Epithelial cell of esophagus (primary cell): ENCODE measurements at places on chromosomes 6 and 20.
A peak's percentile ranks its signal among the peaks of the same experiment; 100 is the strongest.

- no peak for DNase-seq
Measured at GRCh38 chr6:378090-378957, 13.2 kb upstream of the IRF4 start.

GRCh38 chr6:53159558-53159957, 10.9 kb upstream of the GCM1 start:
- peak; percentile 80 for DNase-seq

DNA sequence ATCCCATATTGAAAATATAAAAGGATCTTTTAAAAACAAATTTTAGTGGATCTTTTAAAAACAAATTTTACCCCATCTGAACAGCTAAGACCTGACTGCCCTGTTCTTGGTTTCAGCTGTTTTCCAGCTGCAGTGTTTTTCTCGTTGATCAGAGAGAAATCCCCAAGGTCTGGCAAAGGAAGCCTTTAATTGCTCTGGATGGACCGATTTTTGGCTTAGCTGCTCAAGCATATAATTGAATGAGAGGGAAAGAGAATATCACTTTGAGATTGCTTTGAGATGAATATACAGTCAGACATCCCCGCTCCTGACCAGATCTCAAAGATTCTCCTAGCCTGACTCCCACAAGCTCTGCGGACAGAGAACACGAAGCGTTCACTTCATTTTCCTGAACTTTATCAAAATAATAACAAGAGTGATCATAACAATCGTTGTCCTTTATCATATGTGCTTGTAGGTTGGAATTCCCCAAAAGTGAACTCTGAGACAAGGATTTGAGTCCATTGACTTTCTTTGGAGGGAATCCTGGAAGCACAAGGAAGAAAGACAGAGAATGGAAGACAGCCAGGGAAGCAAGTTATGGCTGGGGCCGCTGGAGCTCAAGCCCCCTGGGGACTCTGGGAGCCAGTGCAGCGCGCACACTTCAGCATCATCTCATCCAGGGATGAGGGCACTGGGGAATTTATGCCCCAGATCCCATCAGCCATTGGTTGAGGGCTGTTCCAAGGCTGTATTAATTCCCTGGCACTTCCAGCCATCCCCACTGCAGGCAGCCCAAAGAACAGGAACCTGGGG, 101.3 kb downstream of the SNX5 start:
- DNase-seq: no peak

GRCh38 chr6:85469276-85470022, 19.6 kb downstream of the NT5E start:
- no peak for DNase-seq

- no peak for DNase-seq
Measured at GRCh38 chr20:50534567-50534966, 24.4 kb downstream of the PTPN1 start.

DNA sequence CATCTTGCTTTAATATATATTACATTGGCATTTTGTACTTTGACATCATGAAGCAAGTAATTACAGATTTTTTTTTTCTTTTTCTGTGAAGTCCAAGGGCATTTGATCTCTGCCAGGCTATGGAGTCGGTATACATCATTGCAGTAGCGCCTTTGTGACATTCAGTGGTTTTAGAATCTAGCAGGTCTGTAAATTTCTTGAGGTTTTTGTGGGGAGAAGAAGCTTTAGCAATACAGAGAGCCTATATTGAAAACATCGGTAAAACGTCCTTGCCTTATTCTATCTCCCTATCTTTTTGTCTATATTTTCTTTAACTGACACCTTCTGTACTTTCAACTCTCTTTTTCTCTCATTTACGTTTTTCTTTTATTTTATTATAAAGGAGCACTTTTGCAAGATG, 47.2 kb downstream of the DUSP22 start:
- no peak for DNase-seq

DNA sequence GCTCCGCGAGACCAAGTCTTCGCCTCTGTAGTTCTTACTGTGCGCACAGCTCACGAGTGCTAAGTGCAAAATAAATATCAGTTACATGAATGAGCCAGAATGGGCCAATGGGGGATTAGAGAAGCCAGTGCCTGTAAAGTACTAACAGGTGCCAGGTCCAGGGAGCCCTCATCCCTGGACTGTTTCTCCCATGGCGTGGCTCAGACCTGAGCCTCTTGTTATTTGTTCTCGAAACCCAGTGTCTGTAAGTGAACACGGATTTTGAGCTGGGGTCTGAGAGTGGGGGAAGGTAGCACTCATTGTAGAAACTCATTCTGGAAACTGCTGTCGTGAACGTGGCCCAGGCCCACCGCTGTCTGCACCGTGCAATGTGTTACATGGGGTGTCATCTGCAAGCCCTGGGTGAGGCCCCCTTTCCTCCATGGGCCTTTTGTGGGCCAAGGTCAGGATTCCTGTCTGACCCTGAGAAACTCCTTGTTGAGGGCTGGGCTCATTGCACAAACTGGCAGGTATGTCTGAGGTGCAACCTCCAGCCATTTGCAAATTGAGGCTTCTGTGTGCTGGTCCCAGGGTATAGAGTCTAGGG, 154.7 kb downstream of the SYCP2 start:
- no peak for DNase-seq

DNA sequence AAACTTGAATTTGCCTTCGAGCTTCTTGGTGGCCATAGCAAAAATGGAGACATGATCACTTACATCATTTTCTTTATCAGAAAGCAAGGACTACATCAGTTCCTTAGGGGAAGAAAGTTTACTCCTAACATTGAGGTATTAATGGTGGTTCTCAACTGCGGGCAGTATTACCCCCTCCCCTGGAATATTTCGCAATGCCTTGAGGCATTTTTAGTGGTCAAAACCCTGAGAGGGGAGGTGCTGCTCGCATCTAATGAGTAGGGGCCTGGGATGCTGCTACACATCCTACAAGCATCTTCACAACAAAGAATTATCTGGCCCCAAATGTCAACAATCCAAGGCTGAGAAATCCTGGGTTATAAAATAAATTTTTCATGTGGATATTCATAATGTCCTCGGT, 222.2 kb upstream of the TSHZ2 start:
- no peak for DNase-seq

DNA sequence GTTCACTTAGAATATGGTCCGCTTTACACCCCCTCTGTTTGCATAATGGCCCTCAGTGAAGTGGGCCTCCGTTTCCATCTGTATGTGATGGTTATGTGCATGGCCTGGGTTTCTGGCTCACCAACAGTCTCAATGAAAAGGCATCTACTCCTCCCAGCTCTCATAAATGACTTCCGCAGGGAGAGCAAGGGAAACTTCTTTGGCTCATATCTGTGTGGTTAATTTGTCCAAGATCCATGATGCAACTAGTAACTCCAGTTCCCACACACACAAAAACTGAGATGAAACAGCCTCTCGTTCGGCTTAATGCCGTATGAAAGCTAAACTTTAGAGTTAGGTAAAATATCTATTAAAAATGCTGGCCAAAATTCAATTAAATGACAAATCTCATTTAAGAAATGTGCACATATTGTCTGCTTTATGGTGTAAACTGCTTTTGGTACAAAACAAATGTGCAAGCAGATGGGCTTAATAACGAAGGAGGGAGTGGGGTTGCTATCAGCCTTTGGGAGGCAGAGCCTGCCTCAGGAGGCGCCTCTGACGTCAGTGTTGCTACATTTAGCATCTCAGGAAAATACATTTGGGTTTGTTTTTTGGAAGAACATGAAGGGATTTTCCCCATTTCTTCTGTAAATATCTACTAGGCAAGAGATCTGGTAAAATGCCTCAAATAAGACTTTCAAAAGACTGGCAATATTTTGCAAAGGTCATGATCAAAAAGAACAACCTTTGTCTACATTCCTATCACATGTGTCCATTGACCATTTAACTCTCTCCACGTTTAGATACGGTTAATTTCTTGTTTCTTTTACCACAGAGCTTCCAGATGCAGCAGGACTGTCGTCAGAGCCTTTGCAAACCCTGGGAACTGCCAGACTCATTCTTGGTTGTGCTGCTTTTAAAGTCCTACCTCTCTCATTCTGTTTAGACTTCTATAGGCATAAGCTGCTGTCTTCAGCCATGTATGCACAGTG, 96.8 kb downstream of the ARMC2 start:
- DNase-seq: peak; percentile 48

- DNase-seq: peak; percentile 88
Measured at GRCh38 chr6:27019651-27020552, 227.6 kb upstream of the PRSS16 start.

DNA sequence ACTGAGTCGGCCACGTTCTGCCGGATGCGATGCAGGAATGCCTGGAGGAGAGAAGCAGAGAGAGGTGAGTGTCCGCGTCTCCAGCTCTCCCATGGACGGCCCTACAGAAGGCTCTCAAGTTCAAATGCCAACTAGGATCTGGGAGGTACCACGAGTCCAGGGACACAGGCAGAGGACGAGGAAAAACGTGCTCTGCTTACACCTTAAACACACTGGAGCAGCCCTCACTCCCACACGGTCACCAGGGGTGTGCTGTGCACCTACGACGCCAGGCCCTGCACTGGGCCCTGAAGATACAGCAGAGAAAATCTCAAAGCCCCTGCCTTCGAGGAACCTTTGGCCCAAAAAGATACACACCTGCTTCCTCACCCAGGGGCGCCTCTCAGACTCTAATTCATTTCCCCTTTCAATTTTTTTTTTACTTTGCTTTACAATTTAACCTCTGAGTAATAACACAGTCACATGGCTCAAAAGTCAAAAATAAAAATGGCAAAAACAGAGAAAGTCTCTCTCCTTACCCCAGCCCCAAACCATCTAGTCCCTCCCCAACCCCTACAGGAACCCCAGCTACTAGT, 79.9 kb downstream of the PREX1 start:
- DNase-seq: no peak

- peak; percentile 70 for DNase-seq
Measured at GRCh38 chr6:158072083-158072721, 90.5 kb downstream of the SYNJ2 start.

DNA sequence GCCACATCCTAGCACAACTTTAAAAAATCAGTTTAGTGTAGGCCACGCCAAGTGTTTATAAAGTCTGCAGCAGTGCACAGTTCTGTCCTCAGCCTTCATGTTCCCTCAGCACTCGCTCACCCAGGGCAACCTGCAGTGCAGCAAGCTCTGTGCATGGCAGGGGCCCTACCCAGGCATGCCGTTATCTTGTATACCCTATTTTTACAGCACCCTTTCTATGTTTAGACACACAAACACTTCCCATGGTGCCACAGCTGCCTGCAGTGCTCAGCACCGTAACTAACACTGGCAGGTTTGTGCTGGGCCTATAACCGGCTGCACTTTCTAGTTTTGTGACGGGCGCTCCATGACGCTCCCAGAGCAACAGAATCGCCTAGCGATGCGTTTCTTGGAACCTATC, 43.8 kb downstream of the ZBTB46 start:
- DNase-seq: no peak

- DNase-seq: no peak
Measured at GRCh38 chr6:149389509-149390297, 10.4 kb upstream of the SUMO4 start.

GRCh38 chr6:9494864-9495263, 920.0 kb downstream of the TFAP2A start:
- DNase-seq: no peak

GRCh38 chr20:10228330-10228729, 9.7 kb downstream of the SNAP25 start:
- peak; percentile 64 for DNase-seq

DNA sequence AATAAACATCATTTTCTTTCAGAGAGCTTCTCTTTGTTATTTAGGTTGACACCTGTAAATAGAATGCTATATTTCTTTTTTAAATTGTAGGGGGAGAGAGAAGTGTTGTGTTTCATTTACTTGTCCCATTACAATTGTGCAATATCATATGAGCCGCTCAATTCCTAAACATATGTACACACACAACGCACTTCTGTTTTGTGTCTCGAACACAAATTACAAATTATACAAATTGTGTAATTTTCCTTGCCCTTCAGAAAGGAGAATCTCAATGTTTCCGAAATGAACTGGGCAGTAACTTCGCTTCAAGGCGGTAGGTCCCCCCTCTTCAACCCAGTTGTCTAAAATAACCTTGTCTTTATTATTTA, 2.6 kb upstream of the ABT1 start:
- DNase-seq: no peak

DNA sequence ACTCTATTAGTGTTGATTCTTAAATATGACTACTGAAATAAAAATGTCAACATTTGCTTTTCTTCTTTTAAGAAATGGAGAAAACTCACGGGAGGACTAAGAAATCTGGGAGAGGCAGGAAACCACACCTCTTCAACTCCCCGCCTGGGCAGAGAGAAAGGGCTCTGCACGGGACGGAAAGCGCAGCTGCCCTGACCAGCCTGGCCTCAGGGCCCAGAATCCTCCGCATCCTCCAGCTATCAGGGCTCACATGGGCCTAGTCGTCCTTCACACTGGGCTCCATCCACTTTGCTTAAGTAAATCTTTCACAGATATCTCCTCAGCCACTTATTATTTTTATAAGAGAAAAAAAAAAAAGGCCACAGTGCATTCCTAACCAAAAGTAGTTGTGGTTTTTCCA, 215.1 kb downstream of the TBXT start:
- DNase-seq: no peak

GRCh38 chr6:84798257-84798656, 33.9 kb upstream of the TBX18 start:
- DNase-seq: no peak

DNA sequence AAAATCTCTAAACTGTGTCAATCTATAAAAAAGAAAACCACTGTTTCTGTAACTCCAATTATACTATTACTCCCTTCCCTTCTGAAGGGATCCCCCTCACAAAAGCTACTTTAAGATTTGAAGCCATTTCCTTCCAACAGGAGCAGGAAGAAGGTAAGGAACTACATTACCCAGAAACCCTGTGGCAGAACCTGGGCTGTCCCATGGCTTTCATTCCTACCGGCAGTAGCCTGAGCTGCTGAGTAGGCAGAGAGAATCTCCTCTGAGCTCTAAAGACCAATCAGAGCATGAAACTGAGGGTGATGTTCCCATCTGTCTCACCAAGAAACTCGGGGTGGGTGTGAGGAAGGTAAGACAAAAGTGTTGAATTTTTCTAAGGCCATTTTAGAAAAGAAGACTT, 108.0 kb upstream of the LRFN2 start:
- DNase-seq: no peak

GRCh38 chr6:73515204-73515655, 5.6 kb downstream of the EEF1A1 start:
- DNase-seq: peak; percentile 29

DNA sequence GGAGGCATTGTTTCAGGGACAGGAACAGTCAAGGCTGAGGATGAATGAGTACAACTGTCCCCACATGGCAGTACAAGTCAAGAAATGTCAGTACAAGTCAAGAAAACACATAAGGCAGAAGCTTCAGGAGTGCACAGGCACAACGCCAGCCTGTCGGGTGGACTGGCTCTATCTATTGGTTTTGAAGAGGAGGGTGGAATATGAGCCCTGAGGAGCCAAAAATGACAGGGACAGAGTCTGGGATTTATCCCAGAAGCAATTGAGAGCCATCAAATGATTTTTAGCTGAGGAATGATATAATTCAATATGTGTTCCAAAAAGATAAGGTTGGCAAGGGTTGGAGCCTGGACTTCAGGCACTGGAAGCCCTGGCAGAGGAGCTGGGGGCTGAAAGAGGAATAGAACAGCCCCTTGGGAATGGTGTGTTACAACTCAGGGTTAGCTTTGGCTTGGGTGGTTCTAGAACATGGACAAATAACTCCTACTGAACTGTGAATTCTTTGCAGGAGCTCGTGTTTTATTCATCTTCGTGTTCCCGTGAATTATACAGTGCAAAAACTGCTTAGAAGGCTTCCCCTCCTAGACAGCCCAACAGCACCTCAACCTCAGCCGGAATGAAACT, 425.7 kb upstream of the ARID1B start:
- DNase-seq: no peak

- no peak for DNase-seq
Measured at GRCh38 chr20:31637660-31638059, at the start of gene COX4I2. Gene COX4I2, plus strand, starts transcription at chr20:31637912. Its CDS starts 1,106 bp downstream, at chr20:31639018.
